Pulmonary artery endothelial cell (primary cell): ENCODE measurements at places on chromosomes 6 and 20. TPM values are rescaled to one million over a fixed set of nuclear protein-coding genes. Genes with fewer than 3 reads are reported as not detected.

Gene IDH3B
- total RNA-seq, result 121 and 141 TPM in 2 replicates

- no peak for DNase-seq
These were observed 238.5 kb upstream of the SUPT3H start for GRCh38 chr6:45616209-45616608.

DNA sequence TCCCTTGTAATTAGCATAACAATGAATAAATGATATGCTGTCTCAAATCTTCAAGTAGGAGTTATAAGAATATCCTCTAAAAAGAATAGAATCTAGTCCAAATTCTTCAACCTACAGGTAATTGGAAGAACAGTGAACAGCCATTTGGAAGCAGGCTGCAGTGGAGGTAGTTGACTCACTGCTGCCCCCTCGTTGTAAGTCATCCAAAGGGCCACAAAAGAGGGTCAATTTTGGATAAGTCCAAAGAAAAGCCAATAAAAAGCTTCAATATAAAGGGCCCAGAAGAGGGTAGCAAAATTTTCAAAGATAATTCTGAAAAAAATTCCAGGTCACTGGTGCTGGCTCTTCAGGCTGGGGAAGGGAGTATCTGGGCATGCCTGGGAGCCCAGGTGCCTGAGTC is 60.8 kb upstream of the SSTR4 start:
- no peak for DNase-seq

- DNase-seq, result no peak
These were observed 167.9 kb upstream of the JARID2 start for GRCh38 chr6:15077961-15078360.

DNA sequence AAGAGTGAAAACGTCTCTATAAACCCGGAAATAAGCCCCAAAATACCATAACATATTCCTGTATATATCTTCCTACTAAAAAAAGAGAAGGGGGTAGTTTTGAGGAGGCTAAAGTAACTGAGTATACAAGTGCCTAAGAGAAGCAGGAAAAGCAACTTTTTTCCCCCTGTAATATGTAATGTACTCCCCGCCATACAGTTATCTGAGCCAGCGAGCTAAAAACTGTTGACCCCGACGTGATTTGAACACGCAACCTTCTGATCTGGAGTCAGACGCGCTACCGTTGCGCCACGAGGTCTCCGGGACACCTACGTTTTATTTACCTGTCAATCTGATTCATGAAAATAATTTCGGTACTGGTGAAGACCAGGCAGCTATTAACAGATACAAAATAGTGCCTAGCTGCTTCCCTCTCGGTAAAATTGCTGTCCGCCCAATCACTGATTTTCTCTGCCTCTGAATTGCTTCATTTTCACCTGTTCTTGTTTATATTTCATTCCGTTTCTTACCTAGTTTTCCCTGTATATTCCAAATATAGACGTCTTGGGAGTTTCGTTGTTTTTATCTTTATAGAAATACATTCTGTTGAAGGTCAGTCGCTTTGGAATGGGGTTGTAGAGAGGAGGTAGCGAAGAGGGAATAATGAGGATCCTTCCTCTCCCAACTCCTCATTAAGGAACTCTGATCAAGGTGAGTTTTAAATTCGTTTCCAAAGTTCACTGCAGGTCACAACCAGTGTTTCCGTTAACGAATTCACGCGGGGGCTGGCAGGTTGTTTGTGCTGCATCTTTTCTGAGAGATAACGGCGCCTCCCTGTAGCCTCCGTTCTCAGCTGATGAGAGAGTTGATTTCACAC is 33.6 kb upstream of the BTN3A2 start:
- no peak for DNase-seq

DNA sequence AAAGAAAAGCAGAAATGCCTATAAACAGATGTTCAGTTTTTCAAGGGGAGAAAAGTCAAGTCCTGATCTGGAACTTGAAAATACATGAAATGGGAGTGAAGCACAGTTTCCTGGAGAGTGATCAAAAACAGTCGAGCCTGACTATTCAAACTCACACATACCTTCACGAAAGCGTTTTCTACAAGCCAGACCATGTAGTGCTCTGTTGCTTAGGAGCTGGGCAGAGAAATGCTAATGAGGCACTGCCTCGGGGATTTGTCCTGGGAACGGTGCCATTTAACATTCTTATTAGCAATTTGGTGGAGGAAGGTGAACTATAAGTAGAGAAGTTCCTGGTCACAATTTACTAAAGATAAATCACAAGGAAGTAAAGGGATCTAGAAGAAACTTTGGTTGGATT is 5.9 kb downstream of the NHSL1 start:
- DNase-seq, result no peak
